Cerebellar nuclear complex (tissue), 1 donor: ENCODE measurements at places on chromosomes 4 and X.

GRCh38 chr4:185874516-185875230, 62.7 kb upstream of the SORBS2 start:
- no peak for DNase-seq

- DNase-seq: no peak
Measured at GRCh38 chr4:105088110-105088879, 58.4 kb upstream of the TET2 start.

DNA sequence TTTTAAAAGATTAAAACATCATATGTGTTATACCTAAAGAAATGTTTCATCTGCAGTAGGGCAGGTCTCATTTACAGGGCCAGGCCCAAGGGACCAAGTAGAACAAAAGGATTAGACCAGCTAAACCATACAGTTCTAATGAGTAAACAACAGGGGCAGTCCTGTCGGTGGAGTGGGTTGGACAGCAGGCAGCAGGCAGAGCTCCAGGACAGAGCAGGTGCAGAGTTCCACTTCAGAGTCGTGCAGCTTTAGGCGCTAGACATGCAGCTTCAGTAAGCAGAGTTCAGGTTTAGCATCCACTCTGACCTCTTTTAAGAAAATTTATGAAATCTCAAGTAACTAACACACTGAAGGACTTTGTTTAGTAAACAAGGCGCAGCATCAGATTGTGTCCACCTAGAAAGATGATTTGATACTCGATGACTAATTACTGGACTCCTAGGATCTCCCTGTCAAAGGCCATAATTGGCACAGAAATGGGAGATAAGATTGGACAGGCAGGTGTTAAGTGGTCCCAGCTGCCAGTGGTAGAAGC, 487.7 kb upstream of the INTU start:
- DNase-seq: no peak

DNA sequence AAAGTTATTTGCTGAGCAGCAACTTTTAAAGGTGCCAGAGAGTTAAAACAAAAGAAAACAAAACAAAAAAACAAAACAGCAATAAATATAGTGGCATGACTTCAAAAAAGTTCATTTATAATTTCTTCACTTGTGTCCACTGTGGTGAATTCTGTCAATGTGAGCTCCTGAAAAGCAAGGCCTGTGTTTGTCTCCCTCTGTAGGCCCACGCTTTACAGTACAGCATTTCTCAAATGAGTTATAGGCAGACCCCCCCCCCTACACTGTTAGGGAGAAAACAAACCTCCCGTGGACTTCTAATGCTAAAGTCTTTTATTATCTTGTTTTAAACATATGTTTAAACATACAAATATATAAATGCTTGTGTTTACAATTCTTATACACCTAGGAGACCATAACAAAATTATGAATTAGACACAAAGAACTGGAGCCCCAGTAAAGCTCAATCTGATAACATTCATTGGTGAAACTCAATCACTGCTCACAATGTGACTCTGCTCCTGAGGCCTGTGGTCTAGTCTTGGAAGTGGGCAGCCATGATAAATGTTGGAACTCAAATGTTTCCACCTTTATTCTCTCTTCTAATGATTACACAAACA, 47.0 kb upstream of the SCOC start:
- DNase-seq: no peak

- DNase-seq: no peak
Measured at GRCh38 chrX:76796311-76796710, 368.8 kb downstream of the MAGEE1 start.

- no peak for DNase-seq
Measured at GRCh38 chr4:109072595-109072994, 229.9 kb downstream of the COL25A1 start.

DNA sequence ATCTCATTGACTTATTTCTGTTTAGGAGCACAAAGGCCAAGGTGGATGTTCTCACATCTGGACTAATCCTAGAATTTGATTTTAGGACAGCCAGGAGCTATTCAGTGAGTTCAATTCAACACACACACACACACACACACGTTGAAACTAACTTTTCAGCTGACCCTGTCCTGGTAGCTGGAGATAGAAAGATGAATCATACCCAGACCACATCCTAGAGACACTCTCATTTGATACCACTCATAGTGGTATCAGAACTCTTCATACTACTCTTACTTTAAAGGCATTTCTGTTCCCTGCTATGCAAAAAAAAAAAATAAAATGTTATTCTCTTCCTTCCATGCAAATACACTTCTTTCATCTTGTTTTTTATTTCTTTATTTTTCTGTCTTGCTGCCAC, 36.7 kb downstream of the KLF8 start:
- no peak for DNase-seq

DNA sequence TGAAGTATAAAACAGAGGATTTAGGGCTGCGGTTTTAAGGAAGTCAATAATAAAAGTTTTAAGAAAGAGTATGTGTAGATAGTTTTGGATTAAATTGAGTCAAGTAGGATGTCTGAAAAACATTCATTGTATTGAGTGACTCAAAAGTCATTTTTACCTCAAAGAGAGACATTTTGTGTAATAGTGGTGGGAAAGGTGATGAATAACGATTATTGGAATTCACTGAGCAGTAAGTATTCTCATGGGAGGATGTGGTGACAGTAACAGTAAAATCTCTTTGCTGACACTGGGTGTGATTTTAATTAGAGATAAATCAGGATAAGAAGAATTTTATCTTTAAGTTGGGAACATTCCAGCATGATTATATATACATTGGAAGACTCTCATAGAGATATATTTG, 233.6 kb downstream of the PDHA2 start:
- DNase-seq: no peak

GRCh38 chrX:3576886-3577501, 136.5 kb downstream of the PRKX start:
- DNase-seq: no peak

DNA sequence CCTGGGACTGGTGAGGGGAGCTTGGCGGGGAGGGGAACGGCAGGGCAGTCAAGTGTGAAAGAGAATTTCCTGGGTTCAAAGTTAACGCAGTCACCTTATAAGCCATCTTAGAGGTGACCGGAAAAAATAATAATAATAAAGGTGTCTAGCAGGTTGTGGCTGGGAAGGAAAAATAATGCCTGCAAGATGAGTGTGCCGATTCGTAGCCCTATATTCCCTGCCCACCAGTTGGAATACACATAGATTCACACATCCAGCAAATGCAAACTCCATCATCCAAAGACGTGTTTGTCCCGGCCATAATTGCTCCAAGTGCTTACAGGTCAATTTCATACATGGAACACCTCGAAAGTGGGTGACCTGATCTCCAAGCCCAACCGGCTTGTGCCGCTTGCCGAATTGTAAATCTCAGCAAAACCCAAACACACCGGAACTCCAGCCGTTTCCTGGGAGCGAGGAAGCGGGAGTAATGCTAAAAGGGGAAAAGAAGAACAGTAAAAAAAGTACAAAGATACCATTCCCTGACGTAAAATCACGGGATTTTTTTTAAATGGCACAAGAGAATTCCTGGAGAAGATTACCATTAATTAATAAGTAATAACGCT, 1.3 kb upstream of the FAT1 start:
- no peak for DNase-seq

- no peak for DNase-seq
Measured at GRCh38 chr4:140740422-140740821, 15.8 kb downstream of the TBC1D9 start.

DNA sequence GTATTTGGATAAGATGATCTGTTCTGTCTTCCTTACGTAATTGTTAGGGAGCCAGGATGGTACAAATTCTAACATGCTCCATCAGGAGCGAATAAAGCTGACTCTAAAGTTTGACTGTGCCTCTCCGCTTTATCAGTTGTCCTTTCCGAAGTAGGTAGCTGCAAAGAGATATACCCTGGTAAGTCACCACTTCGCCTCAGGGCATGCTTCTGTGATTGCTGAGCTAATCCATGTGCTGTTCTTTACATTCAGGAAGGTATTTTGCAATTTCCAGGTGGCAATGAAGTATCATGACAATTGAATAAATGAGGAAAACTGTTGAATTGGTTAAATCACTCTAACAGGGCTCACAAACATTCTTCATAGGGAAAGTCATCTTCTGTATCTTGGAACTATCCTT, 38.9 kb downstream of the KIT start:
- DNase-seq: no peak

- no peak for DNase-seq
Measured at GRCh38 chr4:110621839-110622751, 782 bp downstream of the PITX2 start.

- DNase-seq: no peak
Measured at GRCh38 chr4:43277003-43277402, 384.5 kb downstream of the GRXCR1 start.

- DNase-seq: no peak
Measured at GRCh38 chrX:38166478-38167083, 54.1 kb downstream of the SRPX start.

DNA sequence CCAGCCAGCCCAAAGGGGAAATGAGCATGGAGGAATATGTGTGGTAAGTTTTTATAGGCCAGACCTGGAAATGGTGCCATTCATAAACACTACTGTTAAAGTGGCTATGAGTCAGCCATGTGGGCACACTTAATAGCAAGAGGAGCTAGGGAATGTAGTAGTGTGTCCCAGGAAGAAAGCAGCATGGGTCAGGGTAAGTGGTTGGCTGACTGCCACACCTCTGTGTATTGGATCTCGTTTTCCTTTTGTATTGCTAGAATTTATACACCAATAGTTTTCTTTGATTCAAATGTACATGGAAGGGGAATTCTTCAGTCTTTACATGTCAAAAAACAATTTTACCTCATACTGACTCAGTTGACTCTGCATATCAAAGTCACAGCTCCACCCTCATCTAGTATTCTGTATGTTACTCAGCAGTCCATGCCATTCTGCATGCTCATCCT, 22.9 kb upstream of the SGMS2 start:
- no peak for DNase-seq

- DNase-seq: no peak
Measured at GRCh38 chr4:104735174-104735573, 240.5 kb upstream of the CXXC4 start.

GRCh38 chr4:153258750-153259149, 54.5 kb downstream of the TRIM2 start:
- DNase-seq: no peak

- no peak for DNase-seq
Measured at GRCh38 chr4:18524667-18525066, 503.1 kb upstream of the LCORL start.

DNA sequence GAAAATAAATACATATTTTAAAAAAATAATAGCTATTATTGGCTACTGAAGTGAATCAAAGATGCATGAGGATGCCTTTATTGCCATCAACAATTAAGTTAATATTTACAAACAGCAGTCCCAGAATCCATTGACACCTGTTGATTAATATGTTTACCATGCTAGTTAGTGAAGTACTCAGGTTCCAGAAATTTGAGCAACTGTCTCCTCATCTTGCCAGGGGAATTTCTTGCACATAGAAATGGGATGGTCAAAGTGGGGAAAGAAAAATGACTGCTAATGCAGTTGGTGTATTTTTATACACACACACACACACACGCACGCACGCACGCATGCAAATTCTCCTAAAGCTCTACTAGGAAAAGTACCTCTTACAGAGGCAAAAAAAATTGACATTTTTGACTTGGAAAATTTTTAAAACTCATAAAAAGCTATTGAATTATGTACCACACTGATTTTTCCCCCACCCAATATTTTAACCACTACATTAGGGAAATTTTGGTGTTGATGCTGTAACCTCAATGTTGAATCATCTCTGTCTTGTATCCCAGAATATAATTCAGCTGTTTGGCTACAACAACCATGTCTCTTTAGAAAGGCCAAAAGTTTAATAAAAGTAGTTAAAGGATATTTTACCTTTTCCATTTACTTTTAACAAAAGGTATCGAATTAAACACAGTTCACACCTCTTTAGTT, 105.3 kb upstream of the TMEM150C start:
- DNase-seq: no peak

DNA sequence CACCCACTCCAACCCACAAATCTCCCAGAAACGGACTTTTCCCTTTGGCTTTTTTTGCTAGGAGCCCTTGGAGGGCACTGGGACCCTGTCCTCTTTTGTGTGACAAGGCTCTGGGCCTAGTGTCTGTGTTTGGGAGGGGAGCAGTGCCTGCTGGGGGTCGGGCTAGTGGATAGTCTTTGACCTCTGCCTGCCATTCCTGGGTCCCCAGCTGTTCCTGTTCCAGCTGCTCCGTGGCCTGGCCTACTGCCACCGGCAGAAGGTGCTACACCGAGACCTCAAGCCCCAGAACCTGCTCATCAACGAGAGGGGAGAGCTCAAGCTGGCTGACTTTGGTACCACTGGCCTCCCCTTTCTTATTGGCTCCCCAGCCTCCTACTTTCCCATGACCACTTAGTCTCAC, 6.7 kb upstream of the USP11 start:
- no peak for DNase-seq

GRCh38 chr4:48499551-48500066, 9.6 kb downstream of the ZAR1 start:
- DNase-seq: no peak

- DNase-seq: no peak
Measured at GRCh38 chrX:40146262-40147125, 48.7 kb upstream of the BCOR start.

GRCh38 chr4:167290678-167291077, 56.4 kb upstream of the SPOCK3 start:
- no peak for DNase-seq

DNA sequence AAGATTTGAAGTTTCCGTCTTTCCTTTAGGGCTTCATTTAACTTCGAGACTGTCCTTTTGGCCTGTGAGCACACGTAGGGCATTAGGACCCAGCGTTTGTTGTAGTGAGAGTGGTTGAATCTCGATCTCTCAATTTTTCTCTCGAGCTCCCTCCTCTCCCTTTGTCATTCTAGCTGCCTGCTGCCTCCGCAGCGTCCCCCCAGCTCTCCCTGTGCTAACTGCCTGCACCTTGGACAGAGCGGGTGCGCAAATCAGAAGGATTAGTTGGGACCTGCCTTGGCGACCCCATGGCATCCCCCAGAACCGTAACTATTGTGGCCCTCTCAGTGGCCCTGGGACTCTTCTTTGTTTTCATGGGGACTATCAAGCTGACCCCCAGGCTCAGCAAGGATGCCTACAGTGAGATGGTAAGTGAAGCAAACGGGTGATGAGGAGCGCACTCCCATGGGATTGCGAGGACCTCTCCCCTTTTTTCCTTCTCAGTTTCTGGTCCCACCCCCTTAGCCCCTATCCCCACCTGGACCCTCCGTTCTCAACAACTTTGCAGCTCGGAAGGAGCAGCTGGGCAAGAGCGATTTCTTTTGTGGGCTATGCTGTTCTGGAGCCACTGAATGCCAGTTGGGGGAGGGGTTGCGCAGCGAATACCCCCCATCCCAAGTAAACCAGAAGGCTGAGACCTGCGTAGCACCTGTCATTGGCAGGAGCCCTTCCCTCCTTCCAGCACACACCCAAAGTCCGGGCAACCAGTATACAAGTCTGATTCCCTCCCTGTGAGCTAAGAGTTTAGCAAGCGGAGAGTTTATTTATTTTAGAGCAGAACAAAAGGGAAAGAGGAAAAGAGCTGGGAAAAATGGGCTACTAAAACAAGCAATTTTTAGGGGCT, at the start of gene TMEM35A:
Gene TMEM35A, plus strand, starts transcription at position 164 of the 883 bp plus-strand sequence. Its CDS starts 124 bp downstream, at position 288.
- no peak for DNase-seq

GRCh38 chr4:94668724-94669123, 89.0 kb upstream of the BMPR1B start:
- no peak for DNase-seq

GRCh38 chr4:42751587-42751986, 94.7 kb upstream of the ATP8A1 start:
- DNase-seq: no peak
